ENCODE measurements at places on chromosomes 6 and 20.

DNA sequence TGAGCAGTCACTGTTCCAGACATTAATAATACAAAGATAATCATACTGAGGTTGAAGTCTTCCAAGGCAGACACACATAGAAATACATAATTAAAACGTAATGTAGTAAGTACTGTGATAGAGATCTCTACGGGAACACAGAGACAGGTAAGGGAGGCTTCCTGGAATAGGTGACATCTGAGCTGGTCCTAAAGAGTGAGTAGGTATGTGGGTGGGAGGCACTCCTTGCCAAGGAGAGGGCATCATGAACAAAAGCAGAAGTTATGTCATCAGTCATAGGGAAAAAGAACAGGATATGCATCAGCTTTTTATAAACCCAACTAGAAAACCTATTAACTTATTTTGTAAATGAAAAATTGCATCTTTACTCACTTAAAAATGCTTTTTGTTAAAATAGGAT, 110.0 kb downstream of the MAP7 start:
- no peak for DNase-seq

DNA sequence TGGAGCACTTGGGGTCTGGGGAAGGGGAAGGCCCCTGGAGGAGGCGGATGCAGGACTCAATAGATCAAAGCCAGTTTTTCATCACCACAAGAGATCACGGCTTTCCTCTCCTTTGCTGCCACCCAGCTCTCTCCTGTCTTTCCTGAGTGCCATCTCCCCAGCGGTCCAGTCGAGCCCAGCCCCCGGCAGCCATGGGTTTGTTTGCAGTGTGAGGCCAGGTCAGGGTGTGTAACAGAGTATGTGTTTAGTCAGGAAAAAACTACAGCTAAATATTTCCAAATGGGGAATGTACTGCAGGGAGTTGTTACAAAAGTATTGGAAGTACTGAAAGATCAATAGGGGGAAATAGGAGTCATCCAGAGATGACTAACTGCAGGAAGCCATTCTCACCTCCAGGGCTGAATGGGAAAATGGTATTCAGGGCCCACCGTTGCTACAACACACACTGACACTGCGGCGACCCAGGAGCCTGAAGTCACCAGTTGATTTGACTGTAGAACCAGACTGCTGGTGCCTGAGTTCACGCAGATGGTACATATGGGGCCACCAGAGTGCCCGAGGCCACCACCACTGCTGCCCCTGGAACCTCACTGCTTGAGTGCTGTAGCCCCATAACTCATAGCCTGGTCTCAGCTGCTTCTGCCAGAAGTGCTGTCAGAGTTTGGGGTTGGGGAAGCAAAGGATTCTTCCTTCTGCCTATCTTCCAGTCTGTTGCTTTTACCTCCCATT, 23.6 kb upstream of the FANCE start:
- DNase-seq = no peak

GRCh38 chr20:433300-433975, 25.3 kb downstream of the RBCK1 start:
- DNase-seq = no peak

GRCh38 chr6:5125152-5126006, 40.2 kb downstream of the PPP1R3G start:
- no peak for DNase-seq

DNA sequence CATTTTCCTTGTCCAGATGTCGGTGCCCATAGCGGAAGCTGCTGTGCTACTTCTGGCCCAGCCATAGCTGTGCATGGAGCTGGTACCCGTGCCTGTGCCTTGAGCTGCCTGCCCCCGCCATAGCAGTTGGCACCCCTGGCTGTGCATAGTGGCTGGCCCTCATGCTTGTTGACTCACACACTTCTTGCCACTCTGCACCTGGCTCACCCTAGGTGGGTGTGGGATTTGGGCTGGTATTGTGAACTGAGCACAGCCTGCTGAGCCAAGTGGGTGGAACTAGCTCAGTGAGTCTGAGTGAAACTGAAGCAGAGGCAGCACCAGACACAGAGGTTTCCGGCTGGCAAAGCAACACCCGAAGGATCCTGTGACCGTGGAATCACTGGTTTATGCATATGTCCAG, 689.5 kb upstream of the EYS start:
- no peak for DNase-seq

GRCh38 chr20:36399147-36399968, 93.2 kb downstream of the DLGAP4 start:
- DNase-seq = no peak

- DNase-seq = no peak
Measured at GRCh38 chr6:2491137-2491536, 245.7 kb upstream of the GMDS start.

DNA sequence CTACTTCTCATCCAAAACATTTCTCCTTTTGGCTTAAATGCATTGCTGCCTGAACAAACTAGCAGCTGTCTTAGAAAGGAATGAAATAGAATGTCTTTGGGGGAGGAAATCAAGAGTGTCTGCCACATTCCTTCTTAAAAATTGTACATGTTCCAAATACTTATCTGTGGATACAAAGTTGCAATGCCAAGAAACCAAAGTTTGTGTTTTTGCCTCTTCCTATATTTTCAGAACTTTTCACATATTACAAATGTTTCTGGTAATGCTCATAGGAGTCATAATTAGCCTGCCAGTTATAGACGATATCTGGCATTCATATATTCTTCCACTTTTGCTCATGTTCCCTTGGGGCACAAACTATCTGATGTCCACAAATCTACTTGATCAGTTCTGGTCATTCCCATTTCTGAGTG, 165.5 kb upstream of the BMP5 start:
- no peak for DNase-seq

DNA sequence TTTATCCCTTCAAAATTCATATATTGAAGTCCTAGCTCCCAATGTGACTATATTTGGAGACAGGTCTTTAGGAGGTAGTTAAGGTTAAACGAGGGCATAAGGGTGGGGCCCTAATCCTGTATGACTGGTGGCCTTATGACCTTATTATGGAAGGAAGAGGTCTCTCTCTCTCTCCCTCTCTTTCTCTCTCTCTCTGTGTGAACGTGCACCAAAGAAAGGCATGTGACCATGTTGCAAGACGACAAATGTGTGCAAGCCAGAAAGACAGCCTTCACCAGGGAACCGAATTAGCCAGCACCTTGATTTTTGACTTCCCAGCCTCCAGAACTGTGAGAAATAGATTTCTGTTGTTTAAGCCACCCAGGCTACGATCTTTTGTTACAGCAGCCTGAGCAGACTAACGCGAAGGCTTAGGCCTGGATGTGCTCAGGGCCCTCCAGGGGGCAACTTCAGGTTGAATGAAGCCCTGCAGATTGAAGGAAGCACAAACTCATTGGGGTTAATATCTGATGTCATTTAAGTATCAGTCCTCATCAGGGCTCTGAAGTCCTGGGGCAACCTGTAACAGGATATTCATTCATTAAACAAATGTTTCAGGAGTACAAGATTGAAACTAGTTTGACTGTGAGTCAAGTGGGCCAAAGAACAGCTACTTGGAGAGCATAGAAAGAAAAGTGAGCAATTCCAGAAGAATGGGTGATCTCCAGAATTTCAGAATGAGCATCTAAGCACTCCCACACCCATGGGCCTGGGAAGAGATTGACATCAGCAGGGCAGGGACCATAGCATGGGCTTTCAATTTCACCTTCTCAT, 157.4 kb upstream of the TNFAIP3 start:
- no peak for DNase-seq

DNA sequence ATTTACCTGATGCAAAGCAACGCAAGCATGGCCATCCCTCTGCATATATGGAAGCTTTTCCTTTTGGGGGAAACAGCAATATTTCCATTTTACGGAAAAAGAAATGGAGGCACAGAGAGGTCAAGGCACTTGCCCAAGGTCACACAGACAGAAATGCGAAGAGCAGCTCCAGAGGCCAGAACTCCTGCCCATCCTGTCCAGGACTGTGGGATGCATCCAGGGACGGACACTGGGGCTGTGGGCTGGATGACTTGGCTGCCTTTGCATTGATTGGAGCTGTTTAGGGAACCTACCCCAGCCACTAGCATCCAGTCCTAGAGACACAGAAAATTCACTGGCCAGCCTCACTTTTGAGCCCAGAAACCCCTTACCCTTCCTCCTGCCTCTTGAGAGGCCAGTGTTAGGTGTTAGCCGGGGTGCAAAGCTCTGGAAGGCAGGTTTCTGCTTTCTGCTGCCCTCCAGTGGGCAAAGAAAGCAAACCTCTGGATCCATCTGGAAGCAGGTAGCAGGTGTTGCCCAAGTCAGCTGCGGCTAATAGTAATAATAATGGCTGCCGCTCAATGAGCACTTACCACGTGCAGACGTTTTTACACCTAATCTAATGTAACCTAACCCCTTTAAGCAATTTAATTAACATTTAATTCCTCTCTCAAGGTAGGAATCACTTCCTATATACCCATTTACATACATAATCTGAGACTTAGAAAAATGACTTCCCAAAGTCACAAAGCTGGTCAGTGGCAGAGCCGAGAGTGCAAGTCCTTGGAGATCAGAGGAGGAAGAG, 31.7 kb upstream of the CCN5 start:
- no peak for DNase-seq

DNA sequence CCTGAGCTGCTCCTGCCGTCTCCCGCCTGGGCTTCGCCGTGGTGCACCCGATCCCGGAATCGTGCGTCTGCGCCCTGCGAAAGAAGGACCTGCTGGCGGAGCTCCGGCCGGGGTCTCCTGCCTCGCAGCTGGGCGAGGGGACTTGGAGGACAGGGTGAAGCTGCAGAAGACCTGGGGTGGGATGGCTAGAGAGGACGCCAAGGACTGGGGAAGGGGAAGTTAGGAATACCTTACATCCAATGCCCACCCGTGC, 150.2 kb downstream of the PRL start:
- DNase-seq = peak; percentile 38

DNA sequence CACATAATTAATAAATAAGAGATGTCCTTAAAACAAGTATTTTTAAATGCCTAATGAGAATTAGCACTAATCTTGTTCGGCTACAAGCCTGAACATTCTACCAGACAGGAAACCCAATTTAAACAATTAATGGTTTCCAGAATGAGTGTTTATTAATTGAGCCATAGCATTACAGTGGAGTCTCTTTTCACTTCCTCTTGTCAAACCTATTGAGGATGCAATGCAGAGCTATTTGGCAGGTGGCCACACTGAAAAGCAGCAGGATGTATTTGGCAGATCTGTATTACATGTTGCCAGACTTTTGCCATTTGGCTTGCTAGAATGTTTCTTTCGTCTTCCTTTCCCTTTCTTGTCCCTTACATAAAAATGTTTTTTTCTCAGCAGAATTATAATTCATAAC, 475.2 kb upstream of the MARCKS start:
- peak; percentile 50 for DNase-seq

DNA sequence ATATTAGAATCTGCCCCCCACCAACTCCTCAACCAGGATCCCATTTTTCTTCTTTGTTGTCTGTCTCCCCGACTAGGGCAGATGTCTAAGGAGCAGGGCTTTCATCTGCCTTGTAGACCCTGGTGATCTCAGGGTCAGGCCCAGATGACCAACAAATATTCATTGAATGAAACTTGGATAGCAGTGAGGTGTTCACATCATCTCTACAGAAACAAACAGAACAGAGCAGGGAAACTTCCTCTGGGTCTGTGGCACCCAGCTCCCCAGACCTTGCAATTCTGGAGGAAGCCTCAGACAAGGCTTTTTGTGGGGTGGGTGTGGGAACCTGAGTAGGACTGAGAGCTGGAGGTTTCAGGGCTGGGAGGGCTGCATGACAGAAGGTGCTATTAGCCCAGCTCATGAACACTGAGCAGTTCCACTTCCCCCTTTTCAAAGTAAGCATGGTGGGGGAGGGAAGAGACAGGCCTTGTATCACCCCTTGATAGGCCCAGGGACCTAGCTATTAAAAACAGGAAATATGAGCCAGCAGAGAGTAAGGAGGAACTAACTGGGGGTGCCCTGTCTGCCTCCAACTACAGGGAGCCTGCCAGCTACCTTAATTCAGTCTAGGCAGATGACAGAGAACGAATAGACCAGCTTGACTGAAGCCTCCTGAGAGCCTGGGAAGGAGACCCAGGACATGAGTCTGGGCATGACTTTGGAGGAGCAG, 37.3 kb upstream of the TOP1 start:
- DNase-seq = no peak

DNA sequence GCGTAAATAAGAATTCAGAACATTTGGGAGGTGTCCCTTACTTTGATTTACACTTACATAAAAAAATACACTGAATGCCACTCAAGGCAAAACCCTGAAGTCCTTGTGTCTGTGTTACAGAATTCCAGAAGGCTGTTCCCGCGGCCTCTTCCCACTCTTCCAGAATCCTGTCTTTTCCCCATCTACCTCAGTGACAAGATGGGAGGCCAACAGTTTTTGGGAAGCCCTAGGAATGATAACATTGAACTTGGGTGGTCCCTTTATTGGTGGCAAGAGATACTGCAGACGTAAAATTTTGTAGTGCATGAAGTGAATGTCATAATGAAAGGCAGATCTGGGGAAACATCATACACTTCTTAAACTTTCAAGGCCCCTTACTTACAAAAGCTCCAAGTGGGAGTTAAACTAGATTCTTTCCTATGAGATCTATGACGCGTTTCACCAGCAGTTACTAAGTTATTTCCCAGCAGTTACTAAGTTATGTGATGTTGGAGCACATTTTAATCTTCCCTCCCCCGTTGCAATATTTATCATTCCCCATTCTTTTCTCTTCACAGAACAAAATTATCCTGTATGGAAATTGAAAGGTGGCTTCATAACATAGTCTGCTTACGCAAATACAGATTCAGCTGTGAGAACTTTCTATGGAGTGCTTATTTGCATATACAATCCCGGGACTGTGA, 79.5 kb downstream of the BCAS1 start:
- no peak for DNase-seq

DNA sequence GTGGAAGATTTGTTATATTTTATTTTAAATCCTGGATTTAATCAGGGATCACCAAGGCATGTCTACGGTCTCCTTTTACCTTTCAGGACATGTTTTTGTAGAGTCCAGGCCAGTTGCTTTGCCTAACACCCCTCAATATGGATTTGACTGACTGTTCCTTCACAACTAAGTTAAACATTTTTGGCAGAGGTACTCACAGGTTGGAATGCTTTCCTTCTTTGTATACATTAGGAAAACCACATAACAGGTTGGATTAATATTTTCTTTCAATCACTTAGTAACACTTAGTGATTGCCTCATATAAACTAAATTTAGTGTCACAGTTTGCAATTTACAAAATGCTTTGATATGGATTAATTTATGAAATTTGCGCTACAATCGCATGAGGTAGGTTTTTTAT, 64.5 kb downstream of the IPCEF1 start:
- DNase-seq = no peak
